ENCODE measurements at places on chromosomes 1 and 21. TPM values are rescaled to one million over a fixed set of nuclear protein-coding genes. Genes with fewer than 3 reads are reported as not detected.

UBL4B gene
- not detected for total RNA-seq

SPRR5 gene
- total RNA-seq: not detected

SAMSN1 gene
- 0.11 TPM for total RNA-seq

ACTL8 gene
- total RNA-seq: 0.28 TPM

COL9A2 gene
- 3.4 TPM for total RNA-seq

DNA sequence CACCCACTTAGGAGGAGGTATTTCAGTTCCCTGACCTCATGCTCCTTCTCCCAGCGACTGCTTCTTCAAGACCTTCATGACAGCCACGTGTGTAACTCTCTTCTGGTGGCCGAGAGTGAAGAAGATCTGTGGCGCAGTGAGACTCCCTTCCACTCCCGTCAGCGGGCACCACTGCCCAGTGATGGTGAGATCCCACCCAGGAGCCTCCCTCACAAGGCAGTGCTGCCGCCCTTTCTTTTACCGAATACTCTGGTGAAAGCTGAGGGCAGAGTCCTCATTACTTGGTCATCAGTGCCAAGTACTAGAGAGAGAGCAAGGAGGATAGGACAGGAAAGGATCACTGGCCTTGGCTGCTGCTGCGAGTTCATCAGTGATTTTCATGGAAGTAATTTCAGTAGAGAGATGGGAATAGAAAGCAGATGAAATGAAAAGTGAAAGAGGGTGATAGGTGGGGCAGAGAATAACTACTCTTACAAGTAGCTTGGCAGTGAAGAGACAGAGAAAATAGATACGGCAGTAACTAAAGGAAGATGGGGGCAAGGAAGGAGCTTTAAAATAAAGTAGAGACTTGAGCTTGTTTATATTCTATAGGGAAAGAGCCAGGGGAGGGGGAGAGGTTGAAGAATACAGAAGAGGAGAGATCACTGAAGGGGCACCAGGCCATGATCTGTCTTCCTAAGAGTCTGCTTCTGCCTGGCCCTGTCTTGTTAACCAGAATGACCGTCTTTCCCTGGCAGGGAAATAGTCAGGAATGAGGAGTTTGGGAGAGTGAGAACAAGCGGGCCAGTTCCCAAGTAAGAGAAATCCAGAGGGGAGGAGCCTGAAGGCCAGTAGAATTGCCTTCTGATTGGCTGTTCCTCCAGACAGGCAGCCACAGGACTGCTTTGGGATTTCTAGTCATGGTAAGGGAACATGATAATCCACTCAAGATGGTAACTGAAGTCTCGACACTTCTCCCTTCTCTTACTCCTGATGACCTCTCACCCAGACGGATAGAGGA lies 18.3 kb downstream of the HYI start:
- peaks cover 43% of the 10 kb centered on the region for H3K36me3 ChIP-seq
- DNase-seq: peak; percentile 53
- H3K27ac ChIP-seq: peak overlapping the region; percentile 23
- H3K4me1 ChIP-seq: peaks cover 5% of the 10 kb centered on the region
- H3K27me3 ChIP-seq: no peaks in the 10 kb centered on the region
- H3K4me3 ChIP-seq: no peak overlapping the region

- peaks cover 31% of the 10 kb centered on the region for H3K27me3 ChIP-seq
- H3K4me1 ChIP-seq: no peaks in the 10 kb centered on the region
- H3K27ac ChIP-seq: no peak overlapping the region
- H3K4me3 ChIP-seq: no peak overlapping the region
- no peaks in the 10 kb centered on the region for H3K36me3 ChIP-seq
Measured at GRCh38 chr1:201261771-201262547, 21.3 kb upstream of the PKP1 start.

- H3K4me3 ChIP-seq: no peak overlapping the region
- H3K27ac ChIP-seq: no peak overlapping the region
- no peaks in the 10 kb centered on the region for H3K4me1 ChIP-seq
- peaks cover 21% of the 10 kb centered on the region for H3K27me3 ChIP-seq
- DNase-seq: no peak
- no peaks in the 10 kb centered on the region for H3K36me3 ChIP-seq
Measured at GRCh38 chr1:156146769-156147405, 6.5 kb upstream of the SEMA4A start.

DNA sequence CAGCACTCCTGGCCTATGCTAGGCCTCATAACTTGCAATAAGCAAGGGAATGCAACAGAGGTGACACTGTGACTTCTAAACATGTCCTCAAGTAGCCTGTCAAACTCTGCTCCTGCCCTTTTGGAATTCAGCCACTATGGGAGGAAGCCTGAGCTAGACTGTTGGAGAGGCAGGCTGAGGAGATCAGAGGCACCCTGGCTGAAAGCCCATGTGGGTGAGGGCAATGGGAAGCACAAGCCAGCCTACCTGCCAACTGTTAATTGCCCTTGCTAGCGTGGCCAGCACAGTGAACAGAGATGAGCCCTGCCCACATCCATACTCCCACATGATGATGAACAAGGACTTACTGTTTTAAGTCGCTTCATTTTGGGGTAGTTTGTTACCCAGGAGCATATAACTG lies 17.7 kb downstream of the GNB1 start:
- H3K36me3 ChIP-seq: peaks cover 3% of the 10 kb centered on the region
- no peaks in the 10 kb centered on the region for H3K27me3 ChIP-seq
- no peak for DNase-seq
- H3K4me1 ChIP-seq: peaks cover 10% of the 10 kb centered on the region

DNA sequence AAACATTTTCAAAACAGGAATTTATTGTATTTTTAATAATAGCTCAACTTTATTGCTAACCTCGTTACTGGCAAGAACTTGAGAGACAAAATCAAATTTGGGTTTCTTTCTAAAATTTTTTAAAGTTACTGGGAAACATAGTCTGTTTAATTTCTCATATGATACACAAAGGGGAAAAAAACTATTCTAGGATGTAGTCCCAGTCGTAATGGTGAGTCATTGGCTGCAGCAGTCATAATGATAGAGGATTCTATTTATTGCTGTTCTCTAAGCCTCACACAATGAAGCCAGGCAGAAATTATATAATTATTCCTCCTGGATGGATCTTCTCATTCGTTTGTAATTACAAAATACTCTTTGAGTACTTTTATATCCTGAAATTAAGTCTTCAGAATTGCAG lies 326.5 kb upstream of the SGIP1 start:
- no peak overlapping the region for H3K4me3 ChIP-seq
- no peaks in the 10 kb centered on the region for H3K4me1 ChIP-seq
- H3K27me3 ChIP-seq: no peaks in the 10 kb centered on the region
- DNase-seq: no peak
- no peak overlapping the region for H3K27ac ChIP-seq

DNA sequence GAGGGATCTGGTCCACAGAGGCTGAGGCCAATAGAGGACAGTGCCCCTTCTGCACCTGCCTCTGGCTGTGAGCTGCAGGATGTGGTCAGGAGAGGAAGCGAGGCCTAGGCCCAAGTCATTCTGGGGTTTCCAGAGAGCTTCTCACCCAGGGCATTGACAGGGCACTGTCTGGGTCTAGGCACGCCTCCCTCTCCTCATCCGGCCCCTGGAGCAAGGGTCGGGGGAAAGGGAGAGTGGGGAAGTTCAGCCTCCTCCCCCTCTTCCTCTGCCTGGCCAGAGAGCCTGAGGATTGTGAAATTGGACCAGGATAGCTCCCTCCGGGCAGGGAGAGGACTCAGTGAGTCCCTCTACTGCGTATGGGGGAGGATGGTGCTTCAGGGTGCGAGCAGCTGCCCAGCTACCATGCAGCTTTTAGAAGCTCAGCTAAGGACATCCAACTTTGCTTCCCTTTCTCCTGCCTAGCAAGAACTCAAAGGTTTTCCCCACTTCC lies 6.3 kb upstream of the INAVA start:
- H3K4me1 ChIP-seq: peaks cover 10% of the 10 kb centered on the region
- no peaks in the 10 kb centered on the region for H3K36me3 ChIP-seq
- DNase-seq: no peak
- H3K27ac ChIP-seq: no peak overlapping the region
- no peak overlapping the region for H3K4me3 ChIP-seq
- H3K27me3 ChIP-seq: no peaks in the 10 kb centered on the region

- H3K4me3 ChIP-seq: no peak overlapping the region
- H3K36me3 ChIP-seq: no peaks in the 10 kb centered on the region
- no peaks in the 10 kb centered on the region for H3K4me1 ChIP-seq
Measured at GRCh38 chr1:70727886-70728489, 316.9 kb downstream of the CTH start.

- H3K27me3 ChIP-seq: no peaks in the 10 kb centered on the region
- H3K36me3 ChIP-seq: no peaks in the 10 kb centered on the region
Measured at GRCh38 chr1:66132324-66132723, 339.6 kb downstream of the PDE4B start.

DNA sequence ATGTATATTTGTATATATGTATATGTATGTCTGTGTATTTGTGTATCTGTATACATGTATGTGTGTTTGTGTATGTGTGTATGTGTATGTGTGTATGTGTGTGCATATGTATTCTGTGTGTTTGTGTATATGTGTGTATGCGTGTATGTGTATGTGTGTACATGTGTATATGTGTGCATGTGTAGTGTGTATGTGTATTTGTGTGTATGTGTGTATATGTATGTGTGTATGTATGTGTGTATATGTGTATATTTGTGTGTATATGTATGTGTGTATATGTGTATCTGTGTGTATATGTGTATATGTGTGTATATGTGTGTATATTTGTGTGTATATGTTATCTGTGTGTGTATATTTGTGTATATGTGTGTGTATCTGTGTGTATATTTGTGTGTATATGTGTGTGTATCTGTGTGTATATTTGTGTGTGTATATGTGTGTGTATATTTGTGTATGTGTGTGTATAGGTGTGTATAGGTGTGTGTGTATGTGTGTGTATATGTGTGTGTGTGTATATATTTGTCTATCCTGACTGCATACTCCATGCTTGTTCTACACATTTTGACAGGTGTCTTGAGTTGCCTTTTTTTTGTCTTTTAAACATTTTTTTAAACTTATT lies 101.5 kb downstream of the SCCPDH start:
- no peaks in the 10 kb centered on the region for H3K4me1 ChIP-seq
- H3K27ac ChIP-seq: no peak overlapping the region
- H3K27me3 ChIP-seq: no peaks in the 10 kb centered on the region
- no peaks in the 10 kb centered on the region for H3K36me3 ChIP-seq

GRCh38 chr1:26158271-26158907 lies 490 bp upstream of the FAM110D start:
- peaks cover 67% of the 10 kb centered on the region for H3K4me1 ChIP-seq
- DNase-seq: no peak
- H3K36me3 ChIP-seq: no peaks in the 10 kb centered on the region
- H3K4me3 ChIP-seq: peak overlapping the region; percentile 23
- no peaks in the 10 kb centered on the region for H3K27me3 ChIP-seq

- no peaks in the 10 kb centered on the region for H3K27me3 ChIP-seq
- no peak within 1 kb of the TSS for H3K27ac ChIP-seq
- no peak within 1 kb of the TSS for H3K4me3 ChIP-seq
- H3K4me1 ChIP-seq: no peaks in the 10 kb centered on the region
Measured at GRCh38 chr1:54623216-54624007, at the start of gene FAM151A. FAM151A (minus strand) TSS chr1:54623525; CDS start chr1:54623395, 130 bp downstream.

GRCh38 chr21:35559829-35560225 lies 500.5 kb downstream of the SETD4 start:
- no peaks in the 10 kb centered on the region for H3K27me3 ChIP-seq
- DNase-seq: peak; percentile 45

DNA sequence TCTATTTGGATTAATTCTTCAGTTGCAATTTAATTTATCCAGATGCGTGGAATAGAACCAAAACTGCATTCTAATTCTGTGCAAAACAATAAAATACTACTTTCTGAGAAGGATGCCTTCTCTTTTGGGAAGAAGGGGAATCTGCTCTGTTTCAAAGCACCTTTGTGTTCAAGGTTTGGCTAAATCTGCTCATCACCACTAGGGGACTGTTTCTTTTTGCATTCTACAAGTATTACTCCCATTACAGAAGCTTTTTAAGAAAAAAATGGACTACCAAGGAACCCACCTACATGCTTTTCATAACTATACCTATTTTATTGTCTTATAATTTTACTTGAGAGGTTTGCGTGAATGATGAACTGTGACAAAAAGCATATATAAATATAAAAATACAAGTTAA lies 18.2 kb downstream of the MRPS6 start:
- DNase-seq: no peak
- no peaks in the 10 kb centered on the region for H3K27me3 ChIP-seq
- H3K27ac ChIP-seq: peak overlapping the region; percentile 30
- H3K36me3 ChIP-seq: peaks cover 17% of the 10 kb centered on the region
- H3K4me3 ChIP-seq: no peak overlapping the region

DNA sequence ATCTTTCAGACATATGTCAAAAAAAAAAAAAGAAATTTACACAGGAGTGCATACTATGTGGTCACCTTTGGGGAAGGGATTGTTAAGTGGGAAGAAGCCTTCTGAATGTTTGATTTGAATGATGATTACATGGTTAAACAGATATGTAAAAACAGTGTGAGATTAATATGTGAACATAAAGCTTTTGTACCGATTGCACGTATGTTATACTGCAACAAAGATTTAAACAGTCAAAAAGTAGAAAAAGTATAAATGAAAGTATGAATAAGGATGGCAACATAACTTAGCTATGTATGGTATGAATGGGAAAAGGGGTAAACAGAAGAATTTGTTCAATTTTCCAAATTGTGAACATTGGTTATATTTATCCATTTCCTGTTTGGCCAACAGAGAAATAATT lies 10.0 kb upstream of the PLPP3 start:
- H3K36me3 ChIP-seq: no peaks in the 10 kb centered on the region
- no peaks in the 10 kb centered on the region for H3K27me3 ChIP-seq
- DNase-seq: no peak
- no peak overlapping the region for H3K4me3 ChIP-seq

DNA sequence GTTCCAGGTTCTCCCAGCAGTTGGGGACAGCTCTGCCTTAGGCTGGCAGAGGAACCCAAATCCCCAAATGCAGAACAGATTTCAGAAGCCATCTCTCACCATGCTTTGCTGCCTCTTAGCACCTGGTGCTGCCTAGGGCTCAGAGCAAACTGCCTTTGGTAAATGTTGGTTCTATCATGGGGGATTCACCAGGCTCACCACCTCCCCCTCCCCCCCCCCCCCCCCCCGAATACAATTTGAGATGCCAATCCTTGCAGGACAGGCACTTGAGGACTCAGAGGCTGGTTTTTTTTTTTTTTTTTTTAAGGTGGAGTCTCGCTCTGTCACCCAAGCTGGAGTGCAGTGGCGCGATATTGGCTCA lies 447 bp upstream of the PAQR6 start:
- no peak overlapping the region for H3K4me3 ChIP-seq
- DNase-seq: no peak
- H3K36me3 ChIP-seq: peaks cover 23% of the 10 kb centered on the region
- no peaks in the 10 kb centered on the region for H3K27me3 ChIP-seq
- H3K27ac ChIP-seq: peak overlapping the region; percentile 74
- H3K4me1 ChIP-seq: peaks cover 14% of the 10 kb centered on the region

DNA sequence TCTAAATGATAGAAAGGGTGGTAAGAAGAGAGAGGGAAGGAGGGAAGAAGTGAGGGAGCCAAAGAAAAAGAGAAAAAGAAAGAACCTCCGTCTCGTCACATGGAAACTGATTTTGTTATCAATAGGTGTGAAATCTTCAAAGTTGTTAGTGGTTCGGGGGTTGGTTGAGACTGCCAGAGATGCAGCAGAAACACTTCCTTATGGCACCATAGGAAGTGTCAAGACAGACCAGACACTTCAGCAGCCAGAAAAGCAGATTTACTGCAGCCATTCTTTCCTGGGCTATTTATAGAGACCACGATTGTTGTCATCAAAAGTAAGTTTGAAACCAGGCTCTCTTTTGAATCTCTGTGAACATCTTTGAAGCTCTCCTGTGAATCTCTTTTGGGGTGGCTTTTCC lies 150.5 kb downstream of the PLPPR5 start:
- peaks cover 9% of the 10 kb centered on the region for H3K4me1 ChIP-seq
- H3K4me3 ChIP-seq: no peak overlapping the region
- H3K36me3 ChIP-seq: no peaks in the 10 kb centered on the region
- H3K27ac ChIP-seq: no peak overlapping the region
- DNase-seq: peak; percentile 2
- H3K27me3 ChIP-seq: no peaks in the 10 kb centered on the region

GRCh38 chr1:106568201-106568974 lies 488.1 kb upstream of the PRMT6 start:
- H3K27ac ChIP-seq: no peak overlapping the region
- H3K36me3 ChIP-seq: no peaks in the 10 kb centered on the region
- no peaks in the 10 kb centered on the region for H3K27me3 ChIP-seq

Measured in cardiac muscle cell (in vitro differentiated cells and primary cell).